ENCODE measurements at places on chromosomes 2 and 18. TPM values are rescaled to one million over a fixed set of nuclear protein-coding genes. Genes with fewer than 3 reads are reported as not detected.

SIX3 gene
- not detected for total RNA-seq

GRCh38 chr2:235665661-235666212, 171.9 kb downstream of the AGAP1 start:
- no peak for DNase-seq

GRCh38 chr18:60755134-60755533, 382.6 kb upstream of the MC4R start:
- no peak for DNase-seq

DSG1 gene
- not detected for total RNA-seq

- DNase-seq = no peak
These were observed 229.3 kb downstream of the SMAD2 start for GRCh38 chr18:47701134-47701533.

All from osteocyte (in vitro differentiated cells).